ENCODE measurements at places on chromosomes 1 and 21.

GRCh38 chr1:175225805-175226129 is 33.2 kb upstream of the KIAA0040 start:
- no peak for DNase-seq

DNA sequence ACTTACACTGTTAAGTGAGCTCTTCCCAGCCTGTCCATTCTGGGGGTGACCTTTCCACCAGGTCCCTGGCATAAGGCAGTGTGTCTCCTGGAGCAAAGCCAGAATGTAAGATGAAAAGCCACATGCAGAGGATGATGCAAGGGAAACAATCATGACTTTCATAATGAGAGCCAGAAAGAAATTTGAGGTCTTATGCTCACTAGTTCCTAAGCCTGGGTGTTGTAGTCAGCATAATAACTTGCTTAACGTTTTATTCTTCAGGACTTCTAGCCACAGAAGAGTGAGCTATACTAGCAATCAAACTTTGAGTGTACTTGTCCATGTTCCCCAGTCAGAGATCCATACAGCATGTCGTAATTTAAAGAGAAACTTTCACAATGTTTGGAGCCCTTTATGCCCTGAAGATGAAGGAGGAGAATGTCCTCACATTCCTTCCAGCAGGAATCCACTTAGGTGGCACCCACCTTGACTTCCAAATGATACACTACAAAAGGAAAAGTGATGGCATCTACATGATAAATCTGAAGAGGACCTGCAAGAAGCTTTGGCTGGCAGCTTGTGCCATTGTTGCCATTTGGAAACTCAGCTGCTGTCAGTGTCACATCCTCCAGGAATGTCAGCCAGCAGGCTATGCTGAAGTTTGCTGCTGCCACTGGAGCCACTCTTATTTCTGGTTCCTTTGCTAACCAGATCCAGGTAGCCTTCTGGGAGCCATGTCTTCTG is 60.5 kb upstream of the FOXD3 start:
- DNase-seq, result no peak

GRCh38 chr1:91851130-91852010 is 34.6 kb downstream of the TGFBR3 start:
- peak; percentile 85 for DNase-seq

DNA sequence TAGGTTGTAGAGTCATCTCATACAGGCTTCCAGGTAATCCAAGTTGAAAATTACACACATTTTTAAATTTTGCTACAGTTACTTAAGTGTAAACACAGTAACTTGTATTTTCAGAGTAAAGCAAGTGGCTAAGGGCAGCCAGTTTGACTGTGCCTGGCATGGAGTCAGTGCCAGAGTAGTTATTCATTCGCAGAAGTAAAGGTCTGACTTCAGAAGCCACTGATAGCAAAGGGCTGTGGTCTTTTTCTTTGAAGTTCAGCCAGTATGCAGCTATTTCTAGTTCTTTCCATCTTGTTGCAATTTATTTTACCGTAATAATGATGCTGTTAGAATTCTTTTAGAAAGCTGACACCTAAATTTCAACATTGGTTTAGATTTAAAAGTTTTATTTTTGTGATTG is 9.4 kb downstream of the TMEM50A start:
- DNase-seq, result no peak

DNA sequence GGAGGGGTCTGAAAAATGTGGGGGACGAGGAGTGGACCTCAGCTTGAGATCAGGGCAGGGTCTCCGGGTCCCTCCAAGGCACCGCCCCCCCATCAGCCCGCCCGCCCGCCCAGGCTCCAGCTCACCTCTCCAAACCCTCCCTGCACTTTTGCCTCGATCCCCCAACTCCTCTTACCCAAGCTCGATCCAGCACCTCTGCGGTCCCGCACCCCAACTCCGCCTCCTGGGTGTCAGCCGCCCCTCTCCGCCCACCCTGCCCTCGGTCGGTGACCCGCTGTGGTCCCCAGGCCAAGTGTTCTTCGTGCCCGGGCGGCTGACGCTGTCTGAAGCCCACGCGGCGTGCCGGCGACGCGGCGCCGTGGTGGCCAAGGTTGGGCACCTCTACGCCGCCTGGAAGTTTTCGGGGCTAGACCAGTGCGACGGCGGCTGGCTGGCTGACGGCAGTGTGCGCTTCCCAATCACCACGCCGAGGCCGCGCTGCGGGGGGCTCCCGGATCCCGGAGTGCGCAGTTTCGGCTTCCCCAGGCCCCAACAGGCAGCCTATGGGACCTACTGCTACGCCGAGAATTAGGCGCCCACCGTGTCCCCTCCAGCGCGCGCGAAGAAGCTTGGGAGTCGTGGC is 5.7 kb downstream of the HAPLN2 start:
- no peak for DNase-seq

GRCh38 chr1:12372180-12372579 is 142.3 kb downstream of the VPS13D start:
- DNase-seq, result no peak

- no peak for DNase-seq
Measured at GRCh38 chr1:214402613-214403083, 121.7 kb downstream of the SMYD2 start.

DNA sequence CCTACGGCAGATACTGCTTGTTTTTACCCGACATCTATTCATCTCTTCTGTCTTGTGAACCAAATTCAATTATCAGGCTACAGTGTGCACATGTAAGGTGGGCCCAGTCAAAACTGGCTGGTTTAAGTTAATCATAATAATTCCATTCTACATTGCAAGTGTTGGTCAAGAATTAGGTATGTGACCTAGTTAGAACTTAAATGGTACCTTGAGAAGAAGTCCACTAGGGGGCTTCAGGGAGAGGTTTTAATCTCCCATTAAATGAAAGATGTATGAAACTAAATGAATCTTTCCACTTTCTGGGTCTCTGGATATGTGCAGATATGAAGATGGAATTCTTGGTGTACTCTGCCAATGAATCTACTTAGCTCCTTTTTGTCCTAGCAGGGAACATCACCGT is 187.1 kb downstream of the CDC42BPA start:
- DNase-seq, result peak; percentile 60

- DNase-seq, result no peak
Measured at GRCh38 chr1:28812669-28813468, 899 bp downstream of the OPRD1 start.
